ENCODE measurements at places on chromosomes 2 and 18. TPM values are rescaled to one million over a fixed set of nuclear protein-coding genes. Genes with fewer than 3 reads are reported as not detected.

GRCh38 chr2:233051241-233052149 is 8.6 kb upstream of the INPP5D start:
- H3K27ac ChIP-seq = no peak overlapping the region
- no peak for DNase-seq
- H3K36me3 ChIP-seq = no peaks in the 10 kb centered on the region
- H3K4me1 ChIP-seq = peaks cover 10% of the 10 kb centered on the region
- H3K27me3 ChIP-seq = peaks cover 81% of the 10 kb centered on the region

DNA sequence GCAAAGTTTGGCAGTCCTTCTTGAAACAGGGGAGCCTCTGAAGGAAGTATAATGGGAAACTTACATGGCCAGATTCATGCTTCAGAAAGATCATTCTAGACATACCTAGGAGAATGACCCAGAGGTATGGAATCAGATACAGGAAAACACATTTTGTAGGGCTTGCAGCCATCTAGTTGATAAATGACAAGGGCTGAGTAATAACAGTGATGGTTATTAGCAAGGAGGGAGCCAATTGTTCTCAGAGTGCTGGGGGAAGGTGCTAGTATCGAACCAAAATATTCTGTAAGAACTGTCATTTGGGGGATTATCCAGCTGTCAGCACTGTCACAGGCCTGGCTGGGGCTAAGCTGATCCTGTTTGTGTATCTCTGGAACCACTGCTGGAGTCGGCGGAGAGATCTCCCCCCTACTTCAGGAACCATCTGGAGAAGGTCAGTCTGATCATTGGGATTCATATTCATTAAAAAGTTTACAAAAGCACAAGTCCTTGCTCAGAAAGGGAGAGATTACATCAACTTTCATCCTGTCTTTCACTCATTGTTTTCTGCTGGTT is 113.8 kb upstream of the THSD7B start:
- peaks cover 50% of the 10 kb centered on the region for H3K27me3 ChIP-seq
- H3K4me1 ChIP-seq = no peaks in the 10 kb centered on the region
- H3K27ac ChIP-seq = no peak overlapping the region
- no peak for DNase-seq
- no peak overlapping the region for H3K4me3 ChIP-seq

- H3K4me3 ChIP-seq = no peak overlapping the region
- no peaks in the 10 kb centered on the region for H3K27me3 ChIP-seq
- H3K4me1 ChIP-seq = peaks cover under 1% of the 10 kb centered on the region
- no peak for DNase-seq
These were observed 132.9 kb upstream of the PKDCC start for GRCh38 chr2:41914936-41915335.

DNA sequence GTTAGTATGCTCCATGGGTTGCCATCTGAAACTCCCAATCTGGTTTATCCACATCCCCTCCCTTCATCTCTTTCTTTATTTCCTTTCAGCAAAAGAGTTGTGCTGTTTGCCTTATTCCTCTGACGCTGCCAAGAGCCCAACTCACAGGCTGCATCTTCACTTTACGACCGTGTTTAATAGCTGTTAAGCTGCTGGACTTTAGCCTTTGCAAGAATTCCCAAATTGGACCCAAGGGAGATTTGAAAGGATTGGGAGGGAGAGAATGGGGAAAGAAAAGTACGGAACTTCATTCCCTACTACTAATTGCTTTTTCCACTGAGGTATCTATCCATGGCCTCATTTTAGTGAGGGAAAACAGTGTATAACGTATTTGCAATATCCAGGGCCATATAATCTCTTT is 263.4 kb upstream of the MEIS1 start:
- no peaks in the 10 kb centered on the region for H3K4me1 ChIP-seq
- no peaks in the 10 kb centered on the region for H3K36me3 ChIP-seq
- no peak overlapping the region for H3K4me3 ChIP-seq

- DNase-seq = no peak
- no peak overlapping the region for H3K27ac ChIP-seq
- no peaks in the 10 kb centered on the region for H3K36me3 ChIP-seq
- H3K4me3 ChIP-seq = no peak overlapping the region
- H3K4me1 ChIP-seq = peaks cover 5% of the 10 kb centered on the region
These were observed 336.9 kb downstream of the CBLN2 start for GRCh38 chr18:72207280-72207679.

DNA sequence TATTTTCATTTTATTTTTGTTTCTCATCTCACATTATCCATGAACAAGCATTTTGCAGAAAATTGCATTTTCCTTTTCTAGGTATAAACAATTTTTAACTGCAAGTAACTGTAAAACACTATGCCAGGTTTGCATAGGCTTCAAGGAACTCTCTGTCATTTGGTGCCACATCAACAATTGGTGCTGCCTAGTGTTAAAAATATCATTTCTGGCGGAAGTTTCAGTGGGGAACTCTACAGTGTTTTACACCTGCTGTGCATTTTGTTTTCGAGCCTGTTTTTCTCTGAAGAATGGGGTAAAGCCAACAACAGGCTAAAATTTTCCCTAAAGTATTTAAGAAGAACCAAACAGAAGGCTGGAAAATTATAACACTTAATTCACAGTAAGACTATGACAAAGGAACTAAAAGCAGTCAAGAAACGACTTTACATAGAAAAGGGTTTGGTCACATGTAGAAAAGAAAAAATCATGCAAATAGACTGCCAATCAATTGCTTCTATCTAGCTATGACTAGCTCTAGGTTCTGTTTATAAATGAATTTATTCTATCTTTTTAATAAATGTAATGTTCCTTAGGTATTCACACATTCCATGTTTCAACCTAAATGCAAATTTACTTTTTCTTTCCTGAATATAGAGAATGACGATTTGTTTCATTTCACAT is 21.4 kb upstream of the FRZB start:
- H3K27ac ChIP-seq = no peak overlapping the region
- no peaks in the 10 kb centered on the region for H3K36me3 ChIP-seq
- H3K4me1 ChIP-seq = no peaks in the 10 kb centered on the region
- H3K4me3 ChIP-seq = no peak overlapping the region
- no peaks in the 10 kb centered on the region for H3K27me3 ChIP-seq
- no peak for DNase-seq

- H3K36me3 ChIP-seq = no peaks in the 10 kb centered on the region
- H3K27ac ChIP-seq = no peak overlapping the region
- no peak for DNase-seq
- no peak overlapping the region for H3K4me3 ChIP-seq
- peaks cover 14% of the 10 kb centered on the region for H3K4me1 ChIP-seq
These were observed 195.0 kb downstream of the DLGAP1 start for GRCh38 chr18:4260107-4260506.

DNA sequence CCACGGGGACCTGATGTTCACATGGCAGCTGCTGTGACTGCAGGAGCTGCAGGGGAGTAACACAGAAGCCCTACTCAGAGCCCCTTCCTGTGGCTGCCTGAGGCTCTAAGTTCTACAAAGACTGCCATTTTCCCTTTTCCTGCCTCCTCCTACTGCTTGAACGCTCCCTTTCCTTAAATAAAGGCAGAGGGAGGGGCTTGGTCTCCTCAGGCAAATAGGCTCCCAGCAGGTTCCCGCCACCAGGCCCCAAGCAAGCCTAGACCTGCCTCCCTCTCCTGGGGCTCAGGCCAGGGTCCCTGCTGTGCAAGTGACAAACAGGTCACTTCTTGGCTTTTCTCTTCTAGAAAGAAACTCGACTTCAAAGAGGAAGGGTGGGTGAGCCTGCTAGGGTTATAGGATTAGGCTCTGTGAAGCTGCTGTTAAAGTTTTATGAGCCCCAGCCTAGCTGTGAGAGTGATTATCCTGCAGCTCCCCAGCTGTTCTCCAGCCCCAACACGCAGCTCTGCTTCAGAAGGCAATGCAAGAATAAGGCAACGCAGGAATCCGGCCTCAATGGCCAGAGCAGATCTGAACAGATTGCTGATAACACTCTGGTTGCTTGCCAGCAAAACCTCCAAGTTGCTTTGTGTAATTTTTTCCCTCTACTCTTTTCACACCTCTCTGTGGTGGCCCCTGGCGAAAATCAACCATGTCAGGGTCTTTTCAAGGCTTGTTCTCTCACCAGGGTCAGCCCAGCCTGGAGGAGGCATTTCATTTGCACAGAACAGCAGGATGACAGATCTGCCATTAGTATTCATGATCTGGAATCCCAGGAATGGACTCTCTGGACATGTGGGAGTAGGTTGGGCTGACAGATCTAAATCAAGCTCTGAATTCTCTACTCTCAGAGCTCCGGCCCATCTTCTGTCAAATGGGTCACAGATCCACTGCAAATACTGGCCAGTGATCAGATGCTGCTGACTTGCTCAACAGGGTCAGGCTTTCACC is 71.3 kb downstream of the MRO start:
- H3K4me3 ChIP-seq = no peak overlapping the region
- H3K27me3 ChIP-seq = no peaks in the 10 kb centered on the region
- peaks cover 41% of the 10 kb centered on the region for H3K4me1 ChIP-seq
- DNase-seq = peak; percentile 19
- peak overlapping the region; percentile 93 for H3K27ac ChIP-seq

DNA sequence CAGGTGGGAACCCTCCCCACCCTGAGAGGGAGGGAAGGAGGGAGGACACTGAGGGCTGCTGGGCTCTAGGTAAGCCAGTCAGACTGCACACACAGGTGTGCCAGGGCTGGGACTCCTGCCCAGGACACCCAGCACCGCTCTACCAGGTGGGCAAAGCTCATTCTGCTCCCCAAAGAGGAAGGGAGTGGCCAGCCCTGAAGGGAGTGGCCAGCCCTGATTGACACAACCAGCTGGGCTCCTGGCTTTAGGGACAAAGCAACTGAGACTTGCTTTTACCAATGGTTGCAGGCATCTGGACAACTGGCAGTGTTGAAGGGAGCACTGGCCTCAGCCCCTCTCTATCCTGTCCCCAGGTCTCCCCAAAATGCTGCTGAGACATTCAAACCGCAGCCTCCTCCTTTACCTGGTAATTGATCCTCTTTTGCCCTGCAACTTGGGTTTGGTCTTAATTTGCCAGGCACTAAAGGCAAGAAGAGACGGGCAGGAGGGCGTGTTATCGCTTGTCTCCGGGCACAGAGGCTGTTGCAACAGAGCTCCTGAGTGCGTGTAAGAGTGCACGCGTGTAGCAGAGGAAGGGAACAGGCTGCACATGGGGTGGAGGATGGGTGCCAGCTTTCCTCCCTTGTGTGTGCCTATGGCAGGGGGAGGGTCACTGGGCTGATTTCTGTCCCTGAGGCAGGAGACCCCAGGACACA is 14.5 kb upstream of the FOSL2 start:
- no peak overlapping the region for H3K4me3 ChIP-seq
- H3K27me3 ChIP-seq = no peaks in the 10 kb centered on the region
- no peak overlapping the region for H3K27ac ChIP-seq
- DNase-seq = no peak
- H3K36me3 ChIP-seq = no peaks in the 10 kb centered on the region
- H3K4me1 ChIP-seq = no peaks in the 10 kb centered on the region

GRCh38 chr2:109481196-109481555 is 132.6 kb downstream of the SEPTIN10 start:
- H3K4me3 ChIP-seq = no peak overlapping the region
- DNase-seq = no peak
- H3K27me3 ChIP-seq = no peaks in the 10 kb centered on the region
- H3K36me3 ChIP-seq = no peaks in the 10 kb centered on the region
- no peak overlapping the region for H3K27ac ChIP-seq
- peaks cover 10% of the 10 kb centered on the region for H3K4me1 ChIP-seq

GRCh38 chr2:43075054-43075593 is 151.3 kb downstream of the ZFP36L2 start:
- peaks cover 62% of the 10 kb centered on the region for H3K4me1 ChIP-seq
- no peaks in the 10 kb centered on the region for H3K27me3 ChIP-seq
- no peaks in the 10 kb centered on the region for H3K36me3 ChIP-seq
- H3K27ac ChIP-seq = peak overlapping the region; percentile 81
- DNase-seq = no peak
- no peak overlapping the region for H3K4me3 ChIP-seq

GRCh38 chr2:233413559-233414272 is 59.4 kb downstream of the DGKD start:
- peaks cover 1% of the 10 kb centered on the region for H3K4me1 ChIP-seq
- no peak overlapping the region for H3K4me3 ChIP-seq
- H3K27me3 ChIP-seq = no peaks in the 10 kb centered on the region
- no peak overlapping the region for H3K27ac ChIP-seq

DNA sequence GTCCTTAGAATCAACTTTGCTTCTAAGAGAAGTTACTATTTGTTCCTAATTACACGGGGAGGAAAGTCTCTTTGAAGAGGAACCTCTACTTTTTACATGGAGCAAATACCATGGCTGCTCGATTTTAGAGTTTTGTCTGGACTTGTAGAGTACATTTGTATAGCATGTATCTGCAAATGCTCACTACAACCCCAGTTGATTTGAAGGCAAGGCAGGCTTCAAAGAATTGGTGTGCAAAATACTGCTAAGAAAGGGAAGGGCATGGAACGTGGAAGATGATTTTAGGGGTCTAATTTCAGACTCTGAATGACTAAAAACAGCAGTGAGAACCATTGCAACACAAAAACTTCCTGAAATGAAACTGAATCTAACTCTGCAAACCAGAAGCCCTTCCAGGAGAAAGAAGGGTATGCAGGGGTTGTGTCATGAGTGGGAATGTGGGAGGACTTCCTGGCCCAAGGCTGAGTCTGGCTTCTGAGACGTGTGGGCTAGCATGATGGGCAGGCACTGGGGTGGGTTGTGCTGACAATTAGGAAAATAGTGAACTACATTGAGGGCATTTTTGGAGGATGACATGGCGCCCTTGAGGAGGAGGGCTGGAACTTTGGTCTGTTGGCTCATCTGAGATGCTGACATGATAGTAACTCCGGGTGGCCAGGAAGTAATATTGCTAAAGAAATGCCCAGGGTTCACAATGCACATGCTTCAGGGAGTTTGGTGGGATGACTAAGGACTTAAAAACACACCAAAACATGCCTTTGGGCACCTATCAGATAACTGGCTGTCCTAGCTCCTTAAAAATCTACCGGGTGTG is 18.9 kb upstream of the IL1R2 start:
- no peaks in the 10 kb centered on the region for H3K36me3 ChIP-seq
- no peak overlapping the region for H3K4me3 ChIP-seq
- H3K27me3 ChIP-seq = no peaks in the 10 kb centered on the region
- peaks cover 15% of the 10 kb centered on the region for H3K4me1 ChIP-seq
- no peak for DNase-seq
- H3K27ac ChIP-seq = no peak overlapping the region

GRCh38 chr2:134272806-134273205 is 18.9 kb downstream of the MGAT5 start:
- H3K27me3 ChIP-seq = no peaks in the 10 kb centered on the region
- no peak overlapping the region for H3K4me3 ChIP-seq
- H3K4me1 ChIP-seq = peaks cover 8% of the 10 kb centered on the region
- DNase-seq = no peak

The FBLN7 gene
- 21.4 TPM for total RNA-seq

The DUSP2 gene
- 1.1 TPM for total RNA-seq

The CERKL gene
- total RNA-seq = 0.23 TPM

The REG1B gene
- not detected for total RNA-seq

The GBX2 gene
- 21.3 TPM for total RNA-seq

The MC2R gene
- total RNA-seq = not detected

The IAH1 gene
- total RNA-seq = 42.7 TPM

The IL36A gene
- total RNA-seq = not detected

The LRATD1 gene
- 3.6 TPM for total RNA-seq

The SETBP1 gene
- 38.9 TPM for total RNA-seq

The MYO1B gene
- 107 TPM for total RNA-seq
